Fibroblast of villous mesenchyme (primary cell): ENCODE measurements at places on chromosomes 1 and 21. TPM values are rescaled to one million over a fixed set of nuclear protein-coding genes. Genes with fewer than 3 reads are reported as not detected.

- DNase-seq = peak; percentile 64
Measured at GRCh38 chr1:247386687-247387086, 29.3 kb upstream of the NLRP3 start.

DNA sequence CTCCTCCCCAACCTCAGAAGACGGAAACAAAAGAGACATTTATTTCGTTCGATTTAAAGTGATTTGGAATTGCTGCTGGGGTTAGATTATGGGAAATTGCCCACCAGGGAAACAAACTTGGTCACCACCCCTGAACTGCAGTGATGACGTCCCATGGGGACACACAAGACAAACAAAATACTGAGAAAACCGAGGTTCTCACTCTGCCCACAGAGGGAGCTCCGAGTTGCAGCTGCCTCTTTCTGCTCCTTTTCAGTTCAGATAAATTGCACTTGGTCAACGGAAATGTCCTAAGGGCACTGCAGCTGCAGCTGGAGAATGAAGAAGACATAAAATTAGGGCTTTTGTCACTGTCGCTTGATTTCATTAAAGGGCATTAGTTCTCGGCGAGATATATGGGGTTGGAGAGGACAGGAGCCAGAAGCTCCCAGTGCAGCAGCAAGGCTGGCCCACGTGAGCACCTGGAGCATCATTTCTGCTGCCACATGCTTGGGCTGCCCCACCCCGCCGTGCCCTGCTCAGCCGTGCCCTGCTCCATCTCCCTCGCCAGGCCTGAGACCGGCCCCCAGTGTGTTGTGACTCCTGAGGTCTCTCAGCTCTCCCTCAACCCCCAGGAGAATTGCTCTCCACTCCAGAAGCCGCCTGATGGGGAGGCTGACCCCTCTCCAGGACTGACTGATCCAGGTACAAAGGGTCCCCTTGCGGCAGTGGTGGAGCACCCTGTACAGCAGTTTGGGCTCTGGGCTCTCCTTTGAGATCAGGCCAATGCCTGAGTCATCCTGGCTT is 231.7 kb upstream of the AJAP1 start:
- no peak for DNase-seq

DNA sequence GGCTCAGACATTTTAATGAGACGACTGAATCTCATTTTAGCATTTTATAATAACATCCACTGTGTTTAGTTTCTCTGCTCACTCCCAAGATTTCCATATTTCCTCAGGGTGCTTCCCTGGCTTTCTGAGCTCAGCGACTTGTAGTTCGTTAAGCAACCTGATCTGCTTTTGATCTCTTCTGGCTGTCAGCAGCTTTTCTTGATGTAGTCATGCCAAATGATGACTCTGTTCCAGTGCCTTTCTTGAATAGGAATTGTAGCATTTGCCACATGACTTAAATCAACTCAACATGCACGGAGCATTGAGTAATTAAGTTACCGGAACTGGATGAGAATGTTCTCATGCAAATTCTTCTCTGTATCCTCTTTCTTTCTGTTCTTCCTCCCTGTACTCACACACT is 246.1 kb downstream of the FMN2 start:
- peak; percentile 92 for DNase-seq

The CLCNKB gene
- total RNA-seq = under 0.01 and 0.43 TPM in 2 replicates

- peak; percentile 64 for DNase-seq
Measured at GRCh38 chr1:30707412-30708360, 15.7 kb downstream of the MATN1 start.

DNA sequence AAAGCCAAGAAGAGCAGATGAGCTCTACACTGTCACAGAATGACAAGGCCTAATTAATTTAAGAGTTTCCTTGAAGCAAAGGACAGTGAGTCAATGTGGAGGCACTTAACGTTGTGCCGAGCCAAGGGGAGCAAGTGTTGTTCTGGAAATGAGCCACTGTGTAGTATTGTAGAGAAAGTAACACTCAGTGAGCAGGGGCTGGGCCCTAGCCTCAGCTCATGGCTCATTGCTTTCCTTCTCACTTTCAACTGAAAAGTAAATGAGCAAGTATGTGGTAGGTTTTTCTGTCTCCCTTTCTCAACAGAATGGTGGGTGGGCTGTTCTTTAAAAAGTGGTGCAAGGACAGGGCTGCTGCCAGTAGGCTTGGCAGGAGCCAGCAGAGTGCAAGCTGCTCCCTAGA is 11.8 kb upstream of the KIAA0040 start:
- DNase-seq = no peak

The TSSK3 gene
- 0.86 and 0.97 TPM in 2 replicates for total RNA-seq

DNA sequence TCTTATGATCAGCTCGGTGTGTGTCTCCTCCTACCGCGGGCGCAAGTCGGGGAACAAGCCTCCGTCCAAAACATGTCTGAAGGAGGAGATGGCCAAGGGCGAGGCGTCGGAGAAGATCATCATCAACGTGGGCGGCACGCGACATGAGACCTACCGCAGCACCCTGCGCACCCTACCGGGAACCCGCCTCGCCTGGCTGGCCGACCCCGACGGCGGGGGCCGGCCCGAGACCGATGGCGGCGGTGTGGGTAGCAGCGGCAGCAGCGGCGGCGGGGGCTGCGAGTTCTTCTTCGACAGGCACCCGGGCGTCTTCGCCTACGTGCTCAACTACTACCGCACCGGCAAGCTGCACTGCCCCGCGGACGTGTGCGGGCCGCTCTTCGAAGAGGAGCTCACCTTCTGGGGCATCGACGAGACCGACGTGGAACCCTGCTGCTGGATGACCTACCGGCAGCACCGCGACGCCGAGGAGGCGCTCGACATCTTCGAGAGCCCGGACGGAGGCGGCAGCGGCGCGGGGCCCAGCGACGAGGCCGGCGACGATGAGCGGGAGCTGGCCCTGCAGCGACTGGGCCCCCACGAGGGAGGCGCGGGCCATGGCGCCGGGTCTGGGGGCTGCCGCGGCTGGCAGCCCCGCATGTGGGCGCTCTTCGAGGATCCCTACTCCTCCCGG is 1.5 kb downstream of the KCNC4 start:
- DNase-seq = no peak

The PADI4 gene
- not detected in 2 replicates for total RNA-seq

DNA sequence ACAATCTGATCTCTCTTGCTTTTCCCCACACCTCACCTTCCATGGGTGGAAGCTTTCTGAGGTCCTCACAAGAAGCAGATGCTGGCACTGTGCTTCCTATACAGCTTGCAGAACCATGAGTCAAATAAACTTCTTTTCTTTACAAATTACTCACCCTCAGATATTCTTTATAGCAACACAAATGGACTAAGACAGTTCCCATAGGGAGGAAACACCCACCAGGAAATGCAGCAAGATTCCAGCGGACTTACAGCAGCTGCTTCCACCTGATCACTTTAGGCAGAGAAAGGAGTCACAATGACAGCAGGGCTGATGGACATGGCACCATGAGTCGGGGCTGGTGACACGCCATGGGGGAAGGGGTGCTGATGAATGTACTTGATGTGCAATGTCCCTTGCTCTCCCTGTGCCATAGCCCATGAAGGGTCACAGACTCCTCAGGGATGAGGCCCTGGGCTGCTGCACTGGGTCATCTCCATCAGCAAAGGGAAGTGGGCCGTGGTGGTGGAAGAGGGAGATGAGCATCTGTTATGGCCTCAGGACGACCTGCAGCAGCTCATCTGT is 53.9 kb downstream of the PRSS38 start:
- DNase-seq = no peak

The FCRL6 gene
- not detected in 2 replicates for total RNA-seq

DNA sequence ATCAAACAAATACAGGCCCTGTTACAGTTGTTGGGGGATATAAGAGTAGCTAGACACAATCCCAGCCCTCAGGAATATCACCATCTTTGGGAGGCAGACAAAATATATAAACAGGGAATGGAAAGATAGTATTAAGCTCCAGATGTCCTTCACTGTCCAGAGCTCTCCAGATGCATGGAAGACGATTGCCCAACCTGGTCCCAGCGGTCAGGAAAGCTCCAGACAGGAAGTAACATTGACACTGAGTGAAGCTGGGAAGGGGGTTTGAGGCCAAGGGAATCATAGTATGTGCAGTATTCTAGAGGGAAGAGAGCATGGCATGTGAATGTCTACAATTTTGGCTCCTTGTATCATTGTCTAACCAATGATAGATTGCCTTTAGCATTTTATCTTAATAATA is 173.9 kb upstream of the HOOK1 start:
- peak; percentile 84 for DNase-seq

DNA sequence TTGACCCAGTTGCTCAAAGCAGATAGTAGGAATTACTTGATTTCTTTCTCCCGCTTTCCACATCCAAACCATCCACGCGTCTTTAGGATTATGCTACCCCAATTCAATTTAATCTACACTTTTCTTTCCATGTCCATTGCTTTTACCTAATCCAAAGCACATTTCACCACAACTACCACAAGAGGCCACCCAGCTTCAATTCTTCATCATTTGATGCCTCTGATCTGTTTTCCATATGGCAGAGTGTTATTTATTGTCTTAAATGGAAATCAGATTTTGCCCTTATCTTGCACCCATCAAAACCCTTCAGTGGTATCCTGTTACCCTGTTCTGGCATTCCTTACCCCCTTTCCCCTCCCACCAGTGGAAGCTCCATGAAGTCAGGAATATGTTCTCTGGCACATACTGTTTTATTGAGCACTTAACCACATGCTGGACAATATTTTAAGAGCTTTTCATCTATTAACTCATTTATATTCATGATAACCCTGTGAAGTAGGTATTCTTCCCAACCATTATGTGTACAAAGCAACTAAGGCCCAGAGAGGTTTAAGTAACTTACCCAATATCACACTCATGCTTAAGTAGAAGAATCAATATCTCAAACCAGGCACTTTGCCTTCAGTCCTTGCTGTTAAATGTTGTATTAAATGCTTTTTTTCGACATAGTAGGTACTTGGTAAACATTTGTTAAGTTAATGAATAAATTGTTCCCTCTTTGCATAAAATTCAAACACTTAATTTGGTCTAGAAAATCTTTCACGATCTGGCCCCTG is 34.6 kb downstream of the CLIC4 start:
- no peak for DNase-seq

- DNase-seq = peak; percentile 30
Measured at GRCh38 chr1:241507189-241507863, 12.2 kb downstream of the FH start.

The SYNC gene
- total RNA-seq = 56.0 and 72.5 TPM in 2 replicates
